ENCODE measurements at places on chromosomes 6 and 20.

- DNase-seq = no peak
These were observed 476.6 kb upstream of the MARCKS start for GRCh38 chr6:113380591-113380990.

DNA sequence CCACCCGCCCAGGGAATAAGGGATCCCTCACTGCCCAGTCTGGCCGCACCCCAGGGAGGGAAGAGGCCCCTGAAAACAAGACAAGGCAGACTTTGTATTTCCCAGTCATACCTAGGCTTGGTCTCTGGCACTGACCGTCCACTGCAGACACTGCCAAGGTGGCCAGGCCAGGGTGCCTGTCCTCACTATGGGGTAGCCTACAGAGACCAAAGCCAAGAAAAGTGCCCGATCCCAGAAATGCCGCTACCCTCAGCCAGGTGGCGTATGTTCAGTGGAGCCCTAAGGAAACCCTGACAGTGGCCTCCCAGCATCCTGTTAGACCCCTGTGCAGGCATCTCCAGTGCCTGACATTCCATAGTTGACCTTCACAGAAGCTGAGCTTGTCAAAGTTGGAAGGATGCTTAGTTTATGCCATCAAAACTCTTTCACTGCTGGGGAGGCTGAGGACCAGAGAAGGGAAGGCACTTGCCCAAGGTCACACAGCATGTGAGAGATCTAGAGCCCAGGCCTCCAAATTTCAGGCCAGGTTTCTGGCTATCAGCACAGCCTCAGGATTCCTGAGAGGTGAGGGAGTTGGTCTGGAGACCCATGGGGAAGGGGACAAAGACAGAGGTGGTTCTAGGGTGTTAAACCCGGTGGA, 2.5 kb downstream of the SCRT2 start:
- no peak for DNase-seq

DNA sequence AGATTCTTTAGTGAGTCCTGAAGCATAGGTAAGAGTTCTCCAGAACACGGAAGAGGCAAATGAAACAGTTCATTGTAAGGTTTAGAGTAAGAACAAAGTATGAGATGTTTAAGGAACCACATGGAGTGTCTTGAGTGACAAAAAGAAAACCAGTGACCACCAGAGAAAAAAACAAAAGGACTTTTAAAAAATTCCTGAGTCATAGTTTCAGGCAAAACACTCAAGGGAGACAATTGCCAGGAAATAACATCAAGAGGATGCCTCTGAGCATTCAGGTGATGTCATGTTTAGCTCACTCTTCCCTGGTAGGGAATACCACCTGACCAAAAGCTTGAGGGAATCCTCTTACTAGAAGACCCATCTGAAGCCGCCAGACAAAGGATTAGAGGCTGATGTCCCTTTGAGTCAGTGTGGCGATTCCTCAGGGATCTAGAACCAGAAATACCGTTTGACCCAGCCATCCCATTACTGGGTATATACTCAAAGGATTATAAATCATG, 110.3 kb downstream of the COL19A1 start:
- DNase-seq = no peak

GRCh38 chr6:38287487-38287886, 352.2 kb downstream of the BTBD9 start:
- no peak for DNase-seq

DNA sequence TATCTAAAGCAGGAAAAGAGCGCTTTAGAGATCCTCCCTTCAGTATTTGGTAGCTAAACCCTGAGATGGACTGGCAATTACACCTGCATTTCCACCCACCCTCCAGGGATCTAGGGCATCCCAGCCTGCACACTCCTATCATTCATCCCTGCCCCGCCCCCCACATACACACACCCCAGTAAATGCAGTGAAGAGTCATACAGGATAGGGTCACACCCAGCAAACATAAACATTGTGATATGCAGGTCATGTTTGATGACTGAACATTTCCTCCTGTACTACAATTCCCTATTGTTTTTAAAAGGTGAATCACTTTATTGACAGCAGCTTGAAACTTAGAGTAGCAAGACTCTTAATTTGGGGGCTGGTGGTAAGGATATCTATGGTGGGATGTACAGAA, 112.9 kb downstream of the FOXO3 start:
- DNase-seq = no peak

- DNase-seq = no peak
These were observed 365.8 kb downstream of the ESR1 start for GRCh38 chr6:152173321-152173720.

Data from stimulated activated CD8-positive, alpha-beta memory T cell treated with anti-CD3 and anti-CD28 coated beads, Interleukin-15, amount 100 ng/mL, for 1 hour (primary cell).